ENCODE measurements at places on chromosomes 2 and 18. TPM values are rescaled to one million over a fixed set of nuclear protein-coding genes. Genes with fewer than 3 reads are reported as not detected.

The ZC3H6 gene
- total RNA-seq = 19.1 TPM

GRCh38 chr2:218223046-218223445 lies 6.1 kb downstream of the ARPC2 start:
- no peak for DNase-seq

DNA sequence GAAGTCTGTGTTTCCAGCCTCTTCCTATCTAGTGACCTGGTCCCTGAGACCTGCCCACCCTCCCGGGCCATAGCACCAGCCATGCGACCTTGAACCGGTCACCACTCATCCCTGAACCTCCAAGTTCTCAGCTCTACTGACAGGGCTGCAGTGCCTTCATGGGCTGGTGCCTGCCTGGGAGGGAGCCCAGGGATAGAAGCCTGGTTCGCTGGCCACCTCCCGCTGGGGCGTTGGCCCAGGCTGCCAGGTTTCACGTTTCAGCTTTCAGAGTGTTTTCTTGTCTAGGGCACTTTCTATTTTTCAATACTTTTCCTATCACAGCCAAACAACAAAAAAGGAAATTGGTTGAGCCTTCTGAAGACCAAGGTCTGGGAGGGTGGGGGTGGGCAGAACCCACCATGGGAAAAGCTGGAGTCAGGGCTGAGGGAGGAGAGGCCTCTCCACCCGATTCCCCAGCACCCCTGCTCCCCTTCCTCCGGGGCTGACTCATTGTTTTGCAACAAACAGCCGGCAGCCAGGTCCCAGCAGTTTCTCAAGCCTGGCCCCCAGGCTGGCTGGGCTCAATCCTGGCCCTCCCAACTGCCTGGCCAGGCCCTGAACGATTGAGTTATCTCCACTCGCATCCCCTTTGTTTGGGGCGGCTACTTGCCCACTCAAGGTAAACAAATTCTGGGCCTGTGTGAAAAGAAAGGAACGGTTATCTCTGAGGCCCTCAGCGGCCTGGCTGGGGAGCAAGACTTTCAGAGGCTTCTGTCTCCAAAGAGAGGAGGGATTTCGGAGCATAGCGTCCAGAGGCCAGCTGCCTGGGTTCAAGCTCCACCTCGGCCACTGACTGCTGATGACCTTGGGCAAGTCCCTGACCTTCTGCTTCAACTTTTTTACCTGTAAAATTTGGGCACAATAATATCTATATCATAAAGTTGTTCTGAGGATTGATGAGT lies 47.5 kb downstream of the ZFP36L2 start:
- DNase-seq = peak; percentile 88

- DNase-seq = peak; percentile 63
Observed at GRCh38 chr2:120863146-120863545, 127.5 kb downstream of the GLI2 start.

DNA sequence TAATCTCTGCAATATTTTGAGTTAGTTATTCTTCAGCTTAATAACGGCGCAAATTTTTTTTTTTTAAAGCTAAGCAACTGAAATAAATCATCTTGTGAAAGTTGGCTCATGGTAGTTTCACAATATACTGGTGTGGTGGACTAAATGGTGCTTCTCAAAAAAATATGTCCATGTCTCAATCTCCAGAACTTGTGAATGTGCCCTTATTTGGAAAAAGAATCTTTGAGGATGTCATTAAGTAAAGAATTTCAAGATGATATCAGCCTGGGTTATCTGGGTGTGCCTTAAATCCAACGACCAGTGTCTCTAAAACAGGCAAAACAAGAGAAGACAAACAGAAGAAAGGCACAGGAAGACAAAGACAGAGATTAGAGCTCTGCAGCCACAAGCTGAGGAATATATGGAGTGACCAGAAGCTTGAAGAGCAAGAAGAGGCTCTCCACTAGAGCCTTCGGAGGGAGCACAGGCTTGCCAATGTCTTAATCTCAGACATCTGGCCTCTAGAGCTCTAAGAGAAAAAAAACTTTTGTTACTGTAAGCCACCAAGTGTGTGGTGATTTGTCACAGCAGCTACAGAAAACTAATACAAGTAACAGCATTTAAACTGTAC lies 71.4 kb downstream of the HNMT start:
- DNase-seq = no peak

DNA sequence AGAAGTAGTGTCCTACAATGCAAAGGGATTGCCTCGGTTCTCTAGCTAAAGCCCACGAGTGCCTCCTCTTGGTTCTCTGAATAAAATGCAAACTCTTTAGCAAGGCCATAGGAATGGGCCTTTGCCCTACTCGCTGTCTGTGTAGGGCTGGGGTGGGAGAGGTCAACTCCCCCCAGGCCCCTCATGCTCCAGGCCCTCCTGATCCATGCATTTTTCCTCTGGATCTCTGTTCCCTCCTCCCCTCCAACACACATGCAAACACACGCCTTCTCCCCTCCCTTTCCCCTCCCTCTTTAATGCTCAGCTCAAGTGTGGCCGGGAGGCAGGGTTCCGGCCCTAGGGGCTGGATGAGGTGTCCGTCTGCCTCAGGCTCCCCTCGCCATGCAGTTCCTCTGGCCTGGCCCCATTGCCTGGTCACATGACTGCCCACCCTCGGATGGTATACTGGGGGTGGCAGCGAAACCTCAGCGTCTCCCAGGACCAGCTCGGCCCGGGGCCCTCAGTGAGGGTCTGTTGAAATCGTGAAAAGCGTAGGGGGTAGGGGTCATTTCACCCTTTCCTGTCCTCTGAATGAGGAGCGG lies 14.9 kb upstream of the KLF11 start:
- no peak for DNase-seq

DNA sequence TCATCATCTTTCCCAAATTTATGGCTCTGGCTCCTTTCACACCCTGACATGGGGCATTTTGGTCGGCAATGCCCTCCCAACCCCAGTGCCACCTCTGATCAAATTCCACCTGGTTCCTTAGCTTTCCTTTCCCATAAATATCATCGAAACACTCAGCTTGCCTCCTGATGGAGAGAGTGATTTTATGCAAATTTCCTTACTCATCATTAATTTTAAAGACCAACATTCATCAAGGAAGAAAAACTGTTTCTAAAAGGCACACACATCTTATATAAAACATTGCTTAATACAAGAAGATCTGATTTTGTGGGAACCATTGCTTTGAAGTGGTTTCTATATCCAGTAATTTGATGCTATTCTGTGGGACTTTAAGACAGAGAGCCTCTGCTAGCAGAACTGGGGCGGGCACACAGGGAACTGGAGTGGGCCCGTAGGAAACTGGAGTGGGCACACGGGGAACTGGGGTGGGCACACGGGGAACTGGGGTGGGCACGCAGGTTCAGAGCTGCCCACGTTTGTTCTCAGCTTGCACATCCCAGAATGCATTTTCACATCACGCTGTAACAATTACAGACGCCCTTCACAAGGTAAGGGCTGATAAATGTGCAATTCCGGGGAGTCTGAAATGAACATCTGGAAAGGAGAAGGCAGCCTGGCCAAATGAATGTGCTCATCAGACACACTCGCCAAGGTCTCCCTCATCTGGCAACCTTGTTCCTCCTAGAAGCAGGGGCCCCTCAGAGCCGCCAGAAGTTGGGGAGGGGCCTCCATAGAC lies 174.2 kb downstream of the RTP5 start:
- no peak for DNase-seq

- no peak for DNase-seq
Observed at GRCh38 chr2:198337368-198337767, 533.0 kb downstream of the PLCL1 start.

The STARD6 gene
- total RNA-seq = not detected

DNA sequence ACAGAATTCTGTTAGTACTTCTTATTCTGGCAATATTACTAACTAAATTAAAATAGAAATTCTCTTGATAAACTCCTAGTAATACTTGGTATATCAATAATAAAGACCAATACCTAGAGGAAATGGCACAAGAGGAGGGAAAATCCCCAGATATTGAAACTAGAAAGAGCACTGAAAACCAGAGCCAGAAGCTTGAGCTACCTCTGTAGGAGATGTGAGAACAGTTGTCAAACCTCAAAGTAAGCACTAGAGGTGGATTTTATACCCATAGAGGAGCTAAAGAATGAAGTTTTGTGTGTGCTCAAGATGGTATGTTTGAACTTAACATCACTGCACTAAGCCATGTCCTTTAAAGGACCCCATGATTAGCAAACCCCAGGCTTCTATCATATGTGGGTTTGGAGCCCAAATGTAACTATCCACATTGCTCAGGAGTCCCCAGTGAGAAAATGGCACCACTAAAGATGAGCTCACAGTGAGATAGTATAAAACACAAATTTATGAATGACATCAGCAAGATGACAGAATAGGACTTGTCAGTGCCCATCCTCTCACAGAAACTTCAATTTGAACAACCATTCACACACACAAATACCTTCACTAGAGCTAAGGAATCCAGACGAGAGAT lies 122.1 kb downstream of the PKP4 start:
- no peak for DNase-seq

The NEU2 gene
- total RNA-seq = not detected

The SF3B1 gene
- total RNA-seq = 144 TPM

GRCh38 chr2:33365264-33365970 lies 111.0 kb upstream of the RASGRP3 start:
- no peak for DNase-seq

The CACNB4 gene
- total RNA-seq = 0.67 TPM

The UGT1A8 gene
- not detected for total RNA-seq

- DNase-seq = no peak
Observed at GRCh38 chr2:150909613-150910012, 352.1 kb downstream of the RBM43 start.

The CPS1 gene
- total RNA-seq = 2.9 TPM

The GLI2 gene
- 1.8 TPM for total RNA-seq

- no peak for DNase-seq
Observed at GRCh38 chr2:12035029-12035720, 288.7 kb downstream of the LPIN1 start.

- no peak for DNase-seq
Observed at GRCh38 chr2:55843096-55843993, 80.2 kb downstream of the EFEMP1 start.

DNA sequence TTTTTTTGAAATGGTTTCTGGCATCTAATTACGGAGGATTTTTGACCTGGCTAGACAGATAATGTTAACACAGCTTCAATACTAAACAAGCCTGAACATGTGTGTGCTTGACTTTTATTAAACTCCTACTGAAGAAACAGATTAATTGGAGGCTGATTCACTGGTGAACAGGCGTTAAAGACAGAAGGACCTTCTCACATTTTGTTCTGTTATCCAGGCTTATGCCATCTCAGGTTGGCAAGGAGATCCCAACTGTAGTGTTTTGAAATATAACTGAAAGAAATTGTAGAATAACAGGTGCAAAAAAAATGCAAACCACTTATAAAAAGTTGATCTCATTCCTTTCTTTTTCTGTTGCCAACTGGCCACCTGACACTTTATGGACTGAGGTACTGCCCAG lies 269.6 kb downstream of the ARHGAP15 start:
- DNase-seq = no peak

- peak; percentile 69 for DNase-seq
Observed at GRCh38 chr2:239193401-239193811, 207.4 kb downstream of the HDAC4 start.

DNA sequence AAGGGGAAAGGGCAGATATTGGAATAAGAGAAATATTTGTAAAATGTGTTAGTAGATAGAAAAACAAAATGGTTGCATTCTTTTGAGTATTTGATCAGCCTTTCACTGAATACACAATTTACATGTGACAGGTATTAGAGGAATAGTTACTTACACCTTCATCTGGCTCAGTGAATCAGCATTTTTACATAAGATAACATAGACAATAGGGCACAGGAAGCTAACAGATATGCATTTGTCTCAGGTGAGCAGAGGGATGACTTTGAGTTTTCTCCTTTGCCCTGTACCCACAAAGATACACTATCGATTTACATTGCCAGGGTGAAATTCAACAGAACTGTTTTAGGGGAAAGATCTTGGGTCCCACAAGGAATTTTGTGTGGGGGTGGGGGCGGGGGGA lies 373.1 kb upstream of the NETO1 start:
- no peak for DNase-seq

GRCh38 chr18:77974329-77974728 lies 724.7 kb downstream of the GALR1 start:
- DNase-seq = no peak

DNA sequence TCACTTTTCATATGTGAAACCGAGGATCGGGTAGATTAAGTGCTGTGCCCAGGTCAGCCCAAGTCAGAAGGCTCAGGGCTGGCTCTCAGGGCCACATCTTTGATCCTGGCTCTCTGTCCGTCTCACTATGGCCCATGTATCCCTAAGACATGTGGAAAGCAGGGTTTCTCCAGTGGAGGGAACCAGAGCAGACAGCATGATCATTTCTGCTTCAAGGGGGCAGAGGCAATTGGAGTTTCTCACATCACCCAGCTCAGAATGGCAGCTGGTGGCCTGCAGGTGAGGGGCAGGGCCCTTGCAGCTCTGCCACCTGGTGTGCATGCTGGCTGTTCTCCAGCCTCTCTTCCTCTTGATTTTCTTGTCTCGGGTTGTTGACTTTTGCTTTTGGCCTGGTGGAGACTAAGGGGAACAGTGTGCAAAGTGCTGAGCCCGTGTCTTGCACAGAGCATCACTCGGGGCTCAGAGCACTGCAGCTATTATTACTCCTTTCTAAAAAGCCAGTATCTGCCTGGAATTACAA lies 27.0 kb downstream of the LDLRAD4 start:
- DNase-seq = peak; percentile 19

DNA sequence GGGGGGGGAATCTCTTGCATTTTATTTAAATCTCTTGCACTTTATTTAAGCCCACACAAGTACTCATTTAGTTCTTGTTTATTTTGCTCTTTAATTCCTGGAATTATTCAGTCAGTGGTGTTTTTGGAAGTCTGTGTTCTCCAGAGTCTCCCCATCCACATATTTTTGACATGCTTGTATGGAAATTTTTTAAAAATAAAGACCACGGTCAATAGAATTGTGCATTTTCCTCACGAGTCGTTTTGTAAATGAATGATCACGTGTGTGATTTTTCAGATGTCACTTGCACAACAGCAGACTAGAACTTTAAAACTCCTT lies 824 bp downstream of the CD302 start:
- DNase-seq = no peak

GRCh38 chr2:181995289-181995688 lies 9.6 kb downstream of the PPP1R1C start:
- DNase-seq = no peak

The KCNF1 gene
- 0.27 TPM for total RNA-seq

The STEAP3 gene
- 10.7 TPM for total RNA-seq

The PPM1G gene
- 32.0 TPM for total RNA-seq

The RAX gene
- total RNA-seq = not detected

The CASP10 gene
- 5.0 TPM for total RNA-seq

The ACOXL gene
- not detected for total RNA-seq

The ILKAP gene
- total RNA-seq = 29.5 TPM

The SULT1C2 gene
- 0.97 TPM for total RNA-seq

The APCDD1 gene
- total RNA-seq = 9.9 TPM

The PIEZO2 gene
- total RNA-seq = 0.46 TPM

DNA sequence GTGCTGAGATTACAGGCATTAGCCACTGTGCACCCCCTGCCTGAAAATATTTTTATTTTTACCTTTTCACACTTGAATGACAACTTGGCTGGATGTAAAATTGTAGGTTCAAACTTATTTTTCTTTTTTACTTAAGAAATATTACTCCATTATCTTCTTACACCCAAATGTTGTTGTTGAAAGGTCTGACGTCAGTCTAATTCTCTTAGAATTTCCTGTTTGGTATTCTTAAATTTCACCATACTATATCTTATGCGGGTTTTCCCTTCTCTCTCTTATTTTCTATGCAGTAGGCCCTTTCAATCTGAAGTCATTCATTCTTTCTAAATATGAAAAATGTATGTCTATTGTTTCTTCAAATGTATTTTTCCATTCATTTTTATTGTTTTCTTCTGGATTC lies 29.1 kb upstream of the RAB11FIP5 start:
- DNase-seq = no peak

Data from cardiac septum (tissue), 1 donor.